ENCODE measurements at places on chromosomes 16 and 17.

DNA sequence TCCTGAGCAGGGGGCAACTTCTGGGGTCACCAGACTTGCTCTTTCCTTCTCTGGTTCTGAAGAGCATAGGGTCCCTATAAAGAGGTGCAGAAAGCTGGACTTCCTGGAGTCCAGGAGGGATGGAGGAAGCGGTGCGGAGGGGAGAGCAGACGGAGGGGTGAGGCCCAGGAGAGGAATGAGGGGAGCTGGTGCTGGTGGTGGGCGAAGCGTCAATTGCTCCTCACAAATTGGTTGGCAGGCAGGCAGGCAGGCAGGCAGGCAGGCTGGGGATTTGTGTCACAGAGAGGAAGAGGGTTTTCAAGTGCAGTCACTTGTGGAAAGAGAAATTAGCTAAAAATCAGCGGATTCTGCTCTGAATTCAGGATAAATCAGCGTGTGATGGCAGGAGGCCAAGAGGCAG is 133.7 kb upstream of the CDC42EP4 start:
- DNase-seq, result no peak

DNA sequence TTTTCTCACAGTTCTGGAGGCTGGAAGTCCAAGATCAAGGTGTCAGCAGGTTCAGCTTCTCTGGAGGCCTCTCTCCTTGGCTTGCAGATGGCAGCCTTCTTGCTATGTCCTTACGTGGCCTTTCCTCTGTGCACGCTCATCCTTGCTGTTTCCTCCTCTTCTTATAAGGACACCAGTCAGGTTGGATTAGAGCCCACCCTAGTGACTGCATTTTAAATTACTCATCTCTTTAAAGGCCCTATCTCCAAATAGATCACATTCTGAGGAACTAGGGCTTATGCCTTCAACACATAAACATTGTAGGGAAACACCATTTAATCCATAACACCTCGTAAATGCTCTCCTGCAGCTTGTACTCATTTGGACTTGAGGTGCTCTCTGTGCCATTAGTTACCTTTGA is 36.3 kb downstream of the DHRS7C start:
- DNase-seq, result no peak

DNA sequence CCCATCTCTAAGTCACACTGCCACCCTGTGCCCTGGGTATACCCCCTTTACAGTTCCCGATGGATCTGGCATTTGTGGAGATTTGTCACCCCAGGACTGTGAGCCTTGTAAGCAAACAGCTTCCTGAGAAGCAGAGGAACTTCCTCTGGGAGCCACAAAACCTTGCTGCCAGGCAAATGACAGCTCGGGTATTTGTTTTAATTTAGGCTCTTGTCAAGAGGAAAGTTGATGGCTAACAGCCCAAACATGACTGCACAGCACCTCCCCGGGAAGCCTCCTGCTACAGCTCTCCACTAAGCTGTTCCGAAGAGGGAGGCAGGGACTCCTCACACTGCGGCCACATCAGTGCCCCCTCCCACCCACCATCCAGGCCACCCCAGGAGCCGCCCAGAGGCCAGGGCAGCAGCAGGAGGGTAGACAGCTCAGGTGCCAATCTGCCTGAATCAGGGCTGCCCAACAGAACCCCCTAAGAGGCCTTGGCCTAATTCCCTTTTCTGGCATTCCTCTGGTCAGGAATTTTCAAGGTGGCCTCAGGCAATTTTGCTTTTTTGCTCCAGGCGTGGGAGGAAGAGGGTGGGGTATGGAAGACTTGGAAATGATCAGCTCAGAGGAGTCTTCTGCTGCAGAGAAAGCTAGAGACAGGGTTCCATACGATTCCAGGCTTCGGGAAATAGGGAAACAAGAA is 2.6 kb downstream of the ABR start:
- no peak for DNase-seq

GRCh38 chr16:78444-79150 is 572 bp downstream of the MPG start:
- DNase-seq, result no peak

- DNase-seq, result no peak
Measured at GRCh38 chr16:58516768-58517107, 1.4 kb downstream of the SETD6 start.

DNA sequence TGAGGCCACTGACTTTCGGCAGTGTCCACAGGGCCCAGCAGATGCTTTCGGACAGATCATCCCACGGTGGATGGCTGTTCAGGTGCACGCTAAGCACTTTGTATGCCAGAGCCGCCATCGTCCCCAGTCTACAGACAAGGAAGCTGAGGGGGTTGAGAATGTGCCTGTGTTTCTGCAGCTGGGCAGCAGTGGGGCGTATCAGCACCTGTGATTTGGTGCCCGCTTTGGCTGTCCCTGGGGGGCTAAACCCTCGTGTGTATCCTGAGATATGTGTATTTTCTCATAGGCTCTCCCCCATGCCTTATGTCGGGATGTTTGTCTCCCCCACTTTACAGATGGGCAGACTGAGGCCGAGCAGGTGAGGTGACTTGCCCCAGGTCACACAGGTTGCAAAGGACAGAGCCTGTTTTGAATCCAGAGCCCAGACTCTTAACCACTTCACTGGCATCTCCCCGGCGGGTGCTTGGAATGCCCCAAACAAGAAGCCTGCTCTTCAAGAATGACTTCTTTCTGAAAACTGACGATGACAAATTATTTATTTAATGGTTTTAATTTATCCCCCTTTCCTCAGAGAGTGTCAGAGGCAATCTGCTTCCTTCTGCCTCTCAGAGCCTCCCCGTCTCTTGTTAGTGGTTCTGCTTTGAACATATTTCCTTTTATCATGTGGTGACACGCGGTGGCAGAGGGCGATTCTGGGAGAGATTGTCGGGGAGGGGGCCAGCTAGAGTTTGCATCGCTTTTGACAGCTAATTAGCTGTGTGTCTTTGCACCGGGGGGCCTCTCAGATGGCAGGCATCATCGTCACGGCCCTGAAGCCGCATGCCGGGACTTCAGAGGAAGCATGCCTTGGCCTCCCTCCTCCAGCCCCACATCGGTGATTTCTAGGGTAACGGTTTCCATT is 149.6 kb upstream of the CIBAR2 start:
- no peak for DNase-seq

GRCh38 chr17:17987187-17987896 is 14.7 kb downstream of the DRC3 start:
- no peak for DNase-seq

All from NCI-H1417 treated with DMSO at 0.1 percent for 48 hours (cell line).